ENCODE measurements at places on chromosomes 11 and 22. TPM values are rescaled to one million over a fixed set of nuclear protein-coding genes. Genes with fewer than 3 reads are reported as not detected.

- DNase-seq: no peak
These were observed 3.3 kb downstream of the FADD start for GRCh38 chr11:70206226-70206981.

DNA sequence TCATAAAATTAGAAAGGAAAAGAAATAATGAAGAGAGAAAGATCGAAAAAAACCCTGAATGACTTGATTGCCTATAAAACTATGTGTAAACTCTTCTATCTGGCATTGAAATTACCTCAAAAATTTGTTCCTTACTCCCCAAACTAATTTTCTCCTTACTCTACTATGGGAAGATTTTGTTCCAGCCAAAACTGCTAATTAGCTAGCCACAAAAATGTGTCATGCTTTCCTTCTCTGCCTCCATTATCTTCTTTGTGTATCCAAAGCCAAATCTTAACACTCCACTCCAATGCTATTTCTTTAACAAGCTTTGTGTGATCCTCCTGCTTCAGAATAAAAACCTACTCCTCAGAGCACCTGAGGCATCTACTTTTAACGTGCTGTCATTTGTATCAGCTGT is 831.2 kb downstream of the METTL15 start:
- no peak for DNase-seq

DNA sequence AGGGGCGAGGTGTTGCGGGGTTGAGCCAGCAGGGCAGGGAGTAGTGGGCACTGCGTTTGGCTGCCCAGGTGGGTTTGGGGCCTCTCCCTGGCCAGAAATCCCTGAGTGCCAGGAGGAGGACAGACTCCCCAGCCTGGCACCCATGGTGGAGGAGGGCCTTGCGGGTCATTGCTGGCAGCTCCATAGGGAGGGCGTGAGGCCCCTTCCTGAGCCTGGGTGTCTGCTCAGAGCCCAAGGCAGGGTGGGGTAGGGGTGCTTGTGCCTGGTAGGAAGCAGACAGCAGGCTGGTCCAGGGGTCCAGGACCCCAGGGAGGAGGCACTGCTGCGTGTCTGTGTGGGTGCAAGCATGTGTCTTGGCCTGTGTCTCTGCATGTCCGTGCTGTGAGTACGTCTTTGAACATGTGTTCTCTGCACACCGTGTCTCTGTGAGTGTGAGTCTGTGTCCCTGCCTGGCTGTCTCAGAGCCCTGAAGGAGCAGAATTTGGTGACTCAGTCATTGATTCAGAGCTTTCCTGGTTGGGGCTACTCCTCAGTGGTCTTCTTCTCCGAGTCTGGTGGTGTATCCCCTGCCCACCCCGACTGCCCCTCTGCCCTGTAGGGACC is 3.9 kb downstream of the TSPAN4 start:
- DNase-seq: no peak

GRCh38 chr11:2201542-2201941 is 29.9 kb upstream of the TH start:
- DNase-seq: no peak

- no peak for DNase-seq
These were observed 10.0 kb downstream of the DCPS start for GRCh38 chr11:126313826-126314225.

GRCh38 chr11:109972181-109972715 is 120.9 kb upstream of the ZC3H12C start:
- DNase-seq: no peak

- DNase-seq: no peak
These were observed 102.3 kb downstream of the AMOTL1 start for GRCh38 chr11:94870422-94870821.

DNA sequence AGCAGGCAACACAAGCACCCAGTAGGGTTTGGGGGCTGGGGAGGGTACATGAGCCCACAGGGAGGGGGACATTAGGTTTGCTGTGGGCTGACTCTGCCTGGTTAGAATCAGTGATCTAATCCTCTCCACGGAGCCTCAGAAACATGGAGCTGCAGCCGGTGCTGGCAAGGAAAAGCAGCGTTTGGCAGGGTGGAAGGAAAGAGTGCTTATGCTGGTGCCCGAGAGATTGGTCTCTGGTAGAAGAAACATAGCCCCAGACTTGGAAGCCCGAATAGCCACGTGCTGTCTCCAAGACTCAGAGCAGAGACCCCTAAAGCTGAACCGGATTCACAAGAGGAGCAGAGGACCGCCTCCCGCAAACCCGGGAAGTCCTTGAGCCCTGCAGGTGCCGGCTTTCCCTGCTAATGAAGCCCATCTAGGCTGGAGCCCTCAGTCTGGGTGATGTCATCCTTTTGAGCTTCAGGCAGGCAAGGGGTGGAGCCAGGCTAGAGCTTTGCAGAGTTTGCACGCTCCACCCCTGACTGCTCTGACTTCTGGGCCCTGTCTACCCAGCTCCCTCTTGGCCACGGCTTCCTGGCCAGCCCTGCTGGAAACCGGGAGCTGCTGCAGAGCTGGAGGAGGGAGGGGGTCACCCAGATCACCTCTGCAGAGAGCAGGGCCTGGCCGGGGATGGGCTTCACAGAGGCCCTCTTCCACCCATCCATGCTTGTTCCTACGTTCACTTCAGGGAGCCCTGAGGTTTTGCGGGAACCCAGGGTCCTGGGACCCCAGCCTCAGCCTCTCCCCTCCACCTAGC is 35.0 kb upstream of the JAM3 start:
- DNase-seq: no peak

DNA sequence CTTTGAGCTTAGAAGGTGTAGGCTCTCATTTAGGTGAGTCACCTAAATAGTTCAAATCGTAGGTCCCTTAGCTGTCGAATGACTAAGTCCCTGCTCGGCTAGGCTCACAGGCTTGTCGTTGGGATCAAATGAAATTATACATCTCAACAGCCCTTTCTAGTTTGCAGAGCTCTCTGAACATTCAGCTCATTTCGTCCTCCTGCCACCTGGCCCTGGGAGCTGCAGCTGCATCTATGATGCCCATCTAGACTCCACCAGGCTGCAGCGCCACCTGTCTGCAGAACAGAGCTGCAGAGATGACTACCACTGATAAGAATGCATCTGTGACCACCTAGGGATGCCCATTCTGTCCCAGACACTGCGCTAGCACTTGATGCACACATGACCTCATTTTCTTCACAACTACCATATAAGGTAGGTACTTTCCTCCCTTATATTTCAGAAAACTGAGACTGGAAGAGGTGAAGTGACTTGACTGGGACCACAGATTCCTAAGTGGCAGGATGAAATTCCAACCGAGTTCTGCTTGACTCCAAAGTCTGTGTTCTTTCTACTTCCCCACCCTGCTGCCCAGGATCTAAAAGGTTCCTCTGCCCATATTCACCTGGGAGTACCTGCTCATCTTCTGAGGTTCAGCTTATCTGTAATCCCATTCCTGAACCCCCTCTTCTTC is 141.1 kb upstream of the NARS2 start:
- DNase-seq: no peak

DNA sequence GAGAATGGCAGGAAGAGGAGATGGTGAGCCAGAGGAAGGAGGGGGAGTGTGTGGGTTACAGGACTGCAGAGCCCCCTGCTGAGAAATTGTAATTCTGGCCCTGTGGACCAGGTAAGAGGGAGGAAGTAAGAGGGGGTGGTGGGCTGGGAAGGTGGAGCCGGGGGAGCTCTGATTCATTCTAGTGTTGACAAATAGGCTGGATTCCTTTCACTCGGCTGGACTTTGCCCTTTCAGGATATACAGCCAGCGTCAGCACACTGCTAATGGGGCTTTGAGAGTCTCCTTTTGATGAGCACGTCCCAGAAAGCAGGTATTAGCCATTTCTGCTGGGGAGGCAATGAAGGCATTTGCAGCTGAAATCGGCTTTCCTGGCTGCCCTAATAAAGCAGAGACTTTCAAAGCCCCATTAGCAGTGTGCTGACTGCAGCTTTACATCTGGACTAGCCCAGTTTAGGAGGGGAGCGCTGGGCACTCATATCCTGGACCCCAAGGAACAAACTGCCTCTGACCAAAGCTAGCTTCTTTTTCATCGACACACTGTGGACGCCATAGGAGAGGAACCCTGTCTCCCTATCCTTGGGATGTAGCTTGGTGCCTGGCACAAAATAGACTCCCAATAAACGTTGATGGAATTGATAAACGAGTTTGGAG is 44.8 kb upstream of the CADM1 start:
- no peak for DNase-seq

GRCh38 chr22:42949159-42949558 is 65.8 kb downstream of the PACSIN2 start:
- DNase-seq: no peak

- no peak for DNase-seq
These were observed 74.9 kb downstream of the PACSIN2 start for GRCh38 chr22:42939941-42940653.

GRCh38 chr22:23218867-23219251 is 38.5 kb downstream of the BCR start:
- DNase-seq: no peak

GRCh38 chr11:199004-199581 is 6.2 kb downstream of the SCGB1C1 start:
- no peak for DNase-seq

DNA sequence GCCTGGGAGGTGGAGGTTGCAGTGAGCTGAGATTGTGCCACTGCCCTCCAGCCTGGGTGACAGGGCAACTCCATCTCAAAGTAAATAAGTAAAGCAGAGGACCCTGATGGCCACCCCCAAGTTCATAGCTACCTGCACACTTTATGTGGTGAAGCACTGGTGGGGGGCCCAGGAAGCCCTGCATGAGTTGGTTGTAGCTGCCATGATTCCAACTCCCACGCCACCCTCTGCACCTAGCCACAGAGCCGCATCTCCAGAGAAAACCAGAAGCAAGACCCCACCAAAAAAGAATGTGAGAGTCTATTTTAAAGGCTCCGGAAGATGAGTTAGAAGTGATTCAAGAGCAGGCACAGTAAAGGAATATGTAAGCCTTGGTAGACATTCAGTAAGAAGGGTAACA is 20.4 kb upstream of the TMA7B start:
- DNase-seq: no peak

DNA sequence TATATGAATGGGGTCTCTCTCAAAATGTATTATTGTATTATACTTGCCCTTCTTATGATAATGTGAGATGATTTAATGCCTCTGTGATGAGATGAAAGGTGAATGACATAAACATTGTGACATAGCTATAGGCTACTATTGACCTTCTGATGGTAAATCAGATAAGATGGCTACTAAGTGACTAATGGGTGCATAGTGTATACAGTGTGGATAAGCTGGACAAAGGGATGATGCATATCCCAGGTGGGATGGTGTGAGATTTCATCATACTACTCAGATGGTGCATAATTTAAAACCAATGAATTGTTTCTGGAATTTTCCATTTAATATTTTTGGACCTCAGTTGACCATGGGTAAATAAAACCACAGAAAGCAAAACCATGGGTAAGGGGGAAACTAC is 243.5 kb downstream of the SBF2 start:
- DNase-seq: no peak

DNA sequence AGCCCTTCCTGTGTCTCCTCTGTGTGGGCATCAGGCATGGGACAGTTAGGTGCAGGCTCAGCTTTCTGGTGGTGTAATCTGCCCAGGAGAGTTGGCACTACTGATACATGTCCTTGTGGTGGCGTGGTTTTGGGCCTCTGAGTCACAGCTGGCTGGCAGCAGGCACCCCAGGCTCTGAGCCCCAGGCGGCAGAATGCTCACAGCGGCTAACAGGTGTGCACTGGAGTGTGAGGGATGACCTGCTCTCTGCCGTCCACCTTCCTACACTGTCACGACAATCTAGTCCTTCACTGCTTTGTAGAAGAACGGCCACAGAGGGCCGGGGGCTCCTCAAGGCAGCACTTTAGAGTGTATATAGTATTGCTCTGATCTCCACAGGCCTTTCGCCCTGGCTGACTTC is 100.3 kb upstream of the PITPNB start:
- peak; percentile 15 for DNase-seq

DNA sequence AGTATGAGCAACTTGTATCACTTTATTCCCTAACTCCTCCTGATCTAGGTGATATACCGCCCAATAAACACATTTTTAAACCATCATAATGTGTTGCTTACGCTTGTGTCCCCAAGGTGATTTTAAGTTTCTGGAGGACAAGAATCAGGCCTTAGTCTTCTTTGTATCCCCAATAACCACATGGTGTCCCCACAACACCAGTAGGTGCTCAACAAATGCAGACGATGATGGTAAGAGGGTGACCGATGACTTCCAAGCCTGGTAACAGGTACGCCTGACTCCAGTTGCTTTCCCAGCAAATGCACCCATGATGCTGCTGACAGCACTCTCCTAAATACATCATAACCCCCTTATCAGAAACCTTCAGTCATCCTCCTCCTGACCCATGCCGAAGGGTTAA is 64.2 kb downstream of the EFCAB6 start:
- DNase-seq: no peak

GRCh38 chr11:132785878-132786277 is 746.4 kb downstream of the OPCML start:
- no peak for DNase-seq

DNA sequence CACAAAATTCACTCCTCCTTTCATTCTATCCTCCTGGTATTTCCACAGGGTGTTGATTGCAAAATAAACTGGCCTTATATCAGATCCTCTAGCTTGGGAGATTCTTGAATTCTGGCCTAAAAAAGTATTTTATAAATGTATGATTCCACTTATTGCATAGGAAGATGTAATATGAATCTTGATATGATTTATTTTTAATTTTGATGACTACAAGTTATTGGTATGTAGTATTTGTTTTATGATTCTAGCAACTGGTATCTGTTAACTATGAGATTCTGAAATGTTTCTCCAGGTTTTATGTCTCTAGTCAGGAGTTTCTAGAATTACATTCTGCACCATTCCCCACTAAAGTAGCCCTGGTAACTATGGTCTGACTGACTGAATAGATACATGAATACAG is 373.9 kb upstream of the C11orf87 start:
- no peak for DNase-seq

DNA sequence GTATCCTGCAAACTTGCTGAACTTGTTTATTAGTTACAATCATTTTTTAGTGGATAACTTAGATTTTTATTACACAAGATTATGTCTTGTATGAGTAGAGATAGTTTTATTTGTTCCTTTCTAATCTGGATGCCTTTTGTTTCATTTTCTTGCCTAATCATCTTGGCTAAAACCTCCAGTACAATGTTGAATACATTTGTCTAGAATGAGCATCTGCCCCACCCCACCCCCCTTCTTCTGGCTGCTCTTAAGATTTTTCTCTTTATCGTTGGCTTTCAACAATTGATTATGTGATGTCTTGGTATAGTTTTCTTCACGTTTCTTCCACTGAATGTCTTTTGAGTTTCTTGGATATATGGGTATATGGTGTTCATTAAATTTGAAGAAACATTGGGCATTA is 37.3 kb upstream of the TUB start:
- no peak for DNase-seq

Gene OR4A16
- total RNA-seq: not detected

Gene CHEK2
- 4.3 TPM for total RNA-seq

Gene HSPB2
- 4.6 TPM for total RNA-seq

Gene TEX54
- not detected for total RNA-seq

Gene OR52I1
- total RNA-seq: not detected

Gene ALDH3B1
- total RNA-seq: 27.7 TPM

Gene GVQW3
- 1.0 TPM for total RNA-seq

Gene KCNJ11
- 6.1 TPM for total RNA-seq

Gene CCDC89
- 1.3 TPM for total RNA-seq

Gene PYGM
- total RNA-seq: 15.8 TPM

Gene KRTAP5-2
- not detected for total RNA-seq

Data from omental fat pad (tissue), 4 donors.